ENCODE measurements at places on chromosomes 1 and 21. TPM values are rescaled to one million over a fixed set of nuclear protein-coding genes. Genes with fewer than 3 reads are reported as not detected.

The BRINP2 gene
- not detected for total RNA-seq

The GNAT2 gene
- not detected for total RNA-seq

The RAP1GAP gene
- total RNA-seq, result 65.2 TPM

The CNTN2 gene
- total RNA-seq, result not detected

The POGZ gene
- total RNA-seq, result 65.3 TPM

The GPATCH2 gene
- total RNA-seq, result 13.2 TPM

The CHRM3 gene
- 9.7 TPM for total RNA-seq

The KCNJ15 gene
- total RNA-seq, result 69.2 TPM

- no peak for DNase-seq
Measured at GRCh38 chr1:235500971-235501540, 3.2 kb downstream of the B3GALNT2 start.

- DNase-seq, result no peak
Measured at GRCh38 chr1:104932030-104932915, 1182.6 kb downstream of the AMY1C start.

DNA sequence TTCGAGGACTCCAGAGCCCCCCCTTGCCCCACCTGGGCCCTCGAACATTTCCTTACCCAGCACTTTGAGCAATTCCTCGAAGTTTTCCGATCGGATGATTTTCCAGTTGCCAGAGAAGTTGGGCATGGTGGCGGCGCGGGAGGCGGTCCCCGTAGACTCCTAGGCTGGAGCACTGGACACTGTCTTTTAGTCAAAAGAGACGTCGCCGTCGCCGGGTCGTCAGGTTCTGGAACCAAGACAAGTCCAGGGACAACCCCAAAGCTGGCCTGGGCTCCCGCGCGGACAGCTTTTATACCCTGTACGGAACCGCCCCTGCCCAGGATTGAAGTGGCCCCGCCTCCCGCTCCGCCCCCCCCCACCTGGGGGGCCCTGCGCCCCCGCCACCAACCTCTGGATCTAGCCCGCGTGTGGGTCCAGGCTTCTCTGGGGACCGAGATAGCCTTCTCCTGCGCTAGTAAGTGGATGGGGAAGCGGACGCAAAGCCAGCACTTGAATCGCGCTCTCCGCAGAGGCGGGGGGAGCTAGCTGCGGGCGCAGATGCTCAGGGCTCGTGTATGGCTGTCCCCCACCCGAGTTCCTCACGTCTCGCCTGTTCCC, at the start of gene CRABP2:
Gene CRABP2 (minus strand): TSS at position 263 of the 597 bp plus-strand sequence. CDS start 137 bp downstream, at position 126.
- peak; percentile 86 for DNase-seq

DNA sequence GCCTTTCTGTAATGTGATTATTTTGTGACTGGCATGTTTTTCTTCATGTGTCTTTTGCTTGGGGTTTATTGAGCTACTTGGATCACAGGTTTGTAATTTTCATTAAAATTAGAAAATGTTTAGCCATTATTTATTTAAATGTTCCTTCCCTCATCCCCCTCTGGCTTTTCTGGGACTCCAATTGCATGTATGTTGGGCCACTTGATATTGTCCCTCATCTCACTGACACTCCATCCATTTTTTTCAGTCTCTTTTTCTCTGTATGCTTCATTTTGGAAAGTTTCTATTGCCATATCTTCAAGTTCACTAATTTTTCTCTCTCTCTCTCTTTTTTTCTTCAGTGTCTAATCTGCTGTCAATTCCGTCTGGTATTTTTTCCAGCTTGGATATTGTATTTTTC, 390.1 kb downstream of the PRDM2 start:
- no peak for DNase-seq

DNA sequence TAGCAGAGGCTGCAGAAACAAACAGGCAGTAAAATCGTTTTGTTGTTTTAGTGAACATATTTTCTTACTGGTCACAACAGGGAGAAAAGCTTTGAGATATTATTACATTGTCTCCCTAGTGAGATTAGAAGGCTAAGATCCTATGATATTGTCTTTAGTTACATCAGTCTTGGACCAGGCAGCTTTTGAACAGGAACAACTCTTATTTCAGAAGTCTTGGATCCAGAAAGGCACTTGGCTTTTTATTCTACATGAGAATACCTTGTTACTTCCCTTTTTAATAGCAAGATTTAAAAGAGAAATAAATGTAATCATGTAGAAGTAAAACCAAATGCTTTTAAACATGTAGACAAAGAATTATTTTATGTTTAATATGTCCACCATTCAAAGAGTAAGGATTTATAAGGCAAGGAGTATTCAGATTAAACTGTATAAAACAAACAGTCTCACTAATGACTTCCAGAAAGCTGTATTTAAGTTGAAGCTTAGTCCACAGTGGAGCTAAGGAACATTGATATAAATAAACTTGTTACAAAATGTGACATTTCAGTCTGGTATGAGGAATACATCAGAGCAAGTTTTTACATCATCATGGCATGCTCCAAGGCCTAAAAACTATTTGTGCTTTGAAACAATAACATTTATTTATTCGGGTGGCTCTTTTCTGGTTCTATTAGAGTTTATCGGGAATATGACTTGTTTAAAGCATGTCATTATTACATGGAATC, 72.2 kb downstream of the PHTF1 start:
- no peak for DNase-seq

DNA sequence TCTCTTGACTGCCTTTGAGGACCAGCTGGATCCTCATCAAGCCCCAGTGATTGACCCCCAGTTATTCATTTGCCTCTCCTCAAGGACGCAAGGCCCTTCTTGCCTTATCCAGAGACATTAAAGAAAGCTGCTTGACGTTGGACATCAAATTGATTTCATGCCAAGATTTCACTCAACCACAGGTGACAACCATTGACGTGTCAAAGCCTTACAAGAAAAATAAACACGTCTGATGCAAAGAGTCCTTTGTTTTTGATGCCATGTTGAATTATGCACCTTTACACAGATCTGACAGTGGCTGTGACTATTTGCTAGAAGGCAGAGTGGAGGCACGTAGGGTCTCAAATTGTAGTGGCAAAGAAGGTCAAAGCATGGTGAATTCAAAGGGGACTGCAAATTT, 666.2 kb upstream of the CAMK1G start:
- no peak for DNase-seq

- peak; percentile 23 for DNase-seq
Measured at GRCh38 chr1:92424381-92424780, 62.3 kb downstream of the GFI1 start.

GRCh38 chr1:235199441-235199840, 38.4 kb upstream of the RBM34 start:
- no peak for DNase-seq

- no peak for DNase-seq
Measured at GRCh38 chr1:10286244-10286643, 75.9 kb downstream of the KIF1B start.

DNA sequence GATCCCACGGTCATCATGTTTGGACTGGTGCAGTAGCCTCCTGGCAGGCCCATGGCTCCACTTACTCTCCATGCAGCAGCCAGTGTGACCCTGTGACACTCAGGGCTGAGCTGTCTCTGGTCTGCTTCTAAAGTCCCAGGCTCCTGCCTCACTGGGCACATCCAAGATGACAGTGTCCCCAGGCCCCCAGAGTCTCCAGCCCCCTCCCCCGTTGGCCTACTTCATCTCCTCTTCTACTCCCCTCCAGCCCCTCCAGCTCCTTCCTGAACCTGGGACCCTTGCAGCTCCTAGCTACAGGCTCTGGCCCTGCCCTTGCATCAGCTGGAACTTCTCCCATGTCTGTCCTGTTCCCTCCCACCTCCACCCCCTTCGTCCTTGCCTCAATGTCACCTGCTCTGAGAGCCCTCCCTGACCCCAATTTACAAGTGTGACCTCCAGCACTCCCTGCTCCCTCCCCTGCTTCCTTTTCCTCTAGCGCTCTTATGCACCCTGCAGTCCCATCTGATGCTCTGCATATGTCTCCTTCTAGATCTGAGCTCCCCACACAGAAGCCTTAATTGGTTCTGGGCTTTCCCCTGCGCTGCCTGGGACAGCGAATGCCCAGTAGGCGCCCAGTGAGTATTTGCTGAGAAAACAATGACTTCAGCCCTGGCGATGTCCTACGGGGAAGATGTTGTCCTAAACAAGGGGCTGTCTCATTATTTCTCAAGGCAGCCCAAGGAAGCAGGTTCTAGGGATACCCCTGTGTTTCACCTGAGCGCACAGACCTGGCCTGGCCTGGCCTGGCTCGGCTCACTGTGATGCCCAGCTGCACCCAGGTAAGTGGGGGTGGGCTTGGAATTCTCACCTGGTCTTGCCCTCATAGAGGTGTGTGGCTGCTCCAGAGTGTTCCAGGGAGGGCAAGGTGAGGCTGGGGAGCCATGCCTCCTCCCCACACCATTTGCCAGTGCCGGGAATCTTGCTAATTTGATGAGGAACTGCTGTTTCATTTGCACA, 600.6 kb downstream of the PTPRU start:
- DNase-seq, result no peak

GRCh38 chr1:59765011-59765730, 49.6 kb upstream of the HOOK1 start:
- no peak for DNase-seq

DNA sequence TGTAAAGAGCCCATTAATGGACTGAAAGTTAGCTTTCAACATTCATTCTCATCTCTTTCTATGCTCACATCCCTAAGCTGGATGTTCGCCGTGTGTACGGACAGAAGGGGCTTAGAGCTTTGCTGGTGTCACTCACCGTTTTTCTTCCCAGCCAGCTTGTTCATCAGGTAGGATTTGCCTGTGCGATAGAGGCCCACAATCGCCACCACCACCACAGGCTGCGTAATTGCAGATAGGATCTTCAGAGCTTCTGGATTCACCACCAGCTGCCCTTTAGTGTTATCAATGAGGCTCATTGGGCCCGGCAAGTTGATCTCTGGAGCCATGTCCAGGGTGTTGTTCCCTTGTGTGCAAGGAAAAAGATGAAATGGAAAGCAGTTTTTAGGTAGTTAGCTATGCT, 4.3 kb downstream of the GBP2 start:
- DNase-seq, result no peak
